ENCODE measurements at places on chromosomes 7 and 10.
A peak's percentile ranks its signal among the peaks of the same experiment; 100 is the strongest.

GRCh38 chr7:107212725-107213124 lies 43.9 kb downstream of the HBP1 start:
- no peak for DNase-seq

DNA sequence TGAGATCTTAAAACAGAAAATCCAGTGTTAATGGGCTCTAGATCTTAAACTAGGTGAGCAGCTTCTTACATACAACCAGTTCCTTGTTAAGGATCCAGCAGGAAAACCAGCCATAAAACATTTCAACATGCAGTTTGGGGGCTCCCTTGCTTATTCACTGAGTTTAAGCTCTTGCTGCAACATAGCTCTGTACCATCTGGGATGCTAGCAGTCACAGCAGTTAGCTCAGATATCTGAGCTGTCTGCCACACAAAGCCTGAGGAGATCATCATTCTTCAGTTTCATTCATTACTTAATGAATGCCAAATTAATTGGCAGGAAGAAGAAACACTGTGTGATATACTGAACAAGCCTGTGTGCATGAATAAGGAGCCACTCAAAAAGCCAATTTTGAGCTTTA lies 62.8 kb downstream of the PODXL start:
- no peak for DNase-seq

DNA sequence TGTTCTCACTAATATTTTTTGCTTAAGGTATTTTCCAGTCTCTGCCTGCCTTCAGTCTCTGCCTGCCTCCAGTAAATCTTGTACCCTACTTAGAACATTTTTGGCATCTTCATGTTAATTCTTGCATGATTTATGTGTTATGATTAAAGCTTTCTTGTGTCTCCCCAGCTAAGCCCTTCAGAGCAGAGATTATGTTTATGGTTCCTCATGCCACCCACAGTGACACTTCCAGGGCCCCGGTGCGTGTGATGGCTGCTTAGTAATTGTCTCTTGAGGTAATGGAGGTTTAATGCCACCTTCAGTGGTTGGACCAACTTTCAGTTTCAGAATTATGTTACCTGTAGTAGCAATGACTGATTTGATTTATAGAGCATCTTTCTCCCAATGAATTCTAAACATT lies 70.6 kb upstream of the MET start:
- DNase-seq = no peak

GRCh38 chr10:131776496-131776895 lies 124.3 kb upstream of the PPP2R2D start:
- DNase-seq = no peak

DNA sequence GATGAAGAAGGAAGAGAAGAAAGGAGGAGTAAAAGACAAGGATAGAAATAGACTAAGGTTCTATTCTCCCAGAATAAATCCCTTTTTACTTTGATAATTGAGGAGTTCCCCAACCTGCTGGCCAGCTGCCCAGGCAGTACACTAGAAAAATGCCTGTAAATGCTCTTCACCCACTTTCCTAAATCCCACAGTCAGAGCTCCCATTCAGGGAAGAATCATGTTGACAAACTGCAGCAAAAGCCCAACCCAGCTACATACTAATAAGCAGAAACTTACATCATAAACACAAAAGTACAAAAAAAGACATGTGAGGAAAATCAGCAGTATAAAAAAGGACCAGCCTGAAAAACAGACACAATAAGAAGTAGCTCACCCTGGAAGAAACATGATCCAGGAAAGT lies 15.8 kb upstream of the KDM7A start:
- DNase-seq = no peak

DNA sequence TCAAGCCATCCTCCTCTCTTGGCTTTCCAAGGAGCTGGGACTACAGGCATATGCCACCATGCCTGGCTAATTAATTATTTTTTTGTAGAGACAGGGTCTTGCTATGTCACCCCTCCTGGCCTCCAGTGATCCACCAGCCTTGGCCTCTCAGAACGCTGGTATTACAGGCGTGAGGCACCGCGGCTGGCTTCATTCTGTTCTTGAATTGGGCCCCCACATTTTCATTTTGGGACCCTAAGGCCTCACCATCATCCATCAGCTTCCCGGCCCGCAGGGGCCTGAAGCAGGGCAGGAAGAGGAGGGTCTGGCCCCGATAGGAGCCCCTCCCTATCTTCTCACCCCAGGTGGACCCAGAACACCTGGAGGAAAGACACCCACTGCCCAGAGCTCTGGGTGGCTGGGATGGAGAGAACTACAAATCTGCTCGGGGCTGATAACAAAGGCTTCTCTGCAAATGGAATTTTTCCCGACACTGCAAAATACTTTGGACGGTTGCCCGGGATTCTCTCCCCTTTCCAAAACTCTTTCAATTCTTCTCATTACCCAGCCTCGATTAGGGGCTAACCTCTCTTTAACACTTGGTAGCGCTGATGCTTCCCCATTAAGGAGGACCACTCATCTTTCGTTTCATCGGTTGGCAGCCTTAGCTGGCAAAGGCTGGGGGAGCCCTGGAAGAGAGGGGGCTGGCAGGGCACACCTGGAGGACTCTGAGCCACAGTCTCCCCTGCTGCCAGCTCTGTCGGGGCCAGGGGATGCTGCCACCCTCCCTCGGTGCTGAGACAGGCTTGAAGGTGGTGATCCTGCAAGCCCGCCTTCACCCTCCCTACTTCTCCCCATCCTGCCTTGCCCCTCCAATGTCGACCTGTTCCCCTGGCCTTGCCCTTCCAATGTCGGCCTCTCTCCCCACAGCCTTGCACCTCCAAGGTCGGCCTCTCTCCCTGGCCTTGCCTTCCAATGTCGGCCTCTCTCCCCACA lies 81.0 kb upstream of the GNA12 start:
- DNase-seq = no peak

DNA sequence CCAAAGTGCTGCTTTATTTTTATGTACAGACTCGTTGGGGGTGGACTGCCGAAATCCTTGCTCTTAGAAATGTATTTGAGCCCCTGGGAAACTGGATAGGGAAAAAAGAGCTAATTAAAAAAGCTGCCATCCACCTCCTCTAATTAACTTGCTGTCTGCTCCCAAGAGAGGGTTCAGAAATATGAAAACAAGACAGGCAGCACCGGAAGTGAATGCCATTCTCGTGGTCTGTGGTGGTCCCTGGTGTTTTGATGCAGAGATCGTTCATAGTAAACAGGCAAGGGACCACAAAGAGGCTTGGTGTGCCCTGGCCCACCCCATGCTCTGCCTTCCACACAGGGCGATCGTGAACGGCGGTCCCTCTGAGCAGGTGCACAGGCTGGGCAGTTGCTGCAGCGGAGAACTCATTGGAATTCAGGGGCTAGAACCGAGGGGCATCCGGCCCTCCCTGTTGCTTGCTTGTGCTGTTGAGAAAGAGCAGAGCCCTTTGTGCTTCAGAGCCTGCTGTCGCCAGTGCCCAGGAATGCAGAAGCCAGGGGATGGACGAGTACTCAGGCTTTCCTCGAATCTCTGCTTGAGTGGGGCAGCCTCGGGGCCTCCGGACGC lies 79.1 kb upstream of the BTBD16 start:
- no peak for DNase-seq

GRCh38 chr10:98920360-98920759 lies 315.3 kb downstream of the HPSE2 start:
- no peak for DNase-seq

DNA sequence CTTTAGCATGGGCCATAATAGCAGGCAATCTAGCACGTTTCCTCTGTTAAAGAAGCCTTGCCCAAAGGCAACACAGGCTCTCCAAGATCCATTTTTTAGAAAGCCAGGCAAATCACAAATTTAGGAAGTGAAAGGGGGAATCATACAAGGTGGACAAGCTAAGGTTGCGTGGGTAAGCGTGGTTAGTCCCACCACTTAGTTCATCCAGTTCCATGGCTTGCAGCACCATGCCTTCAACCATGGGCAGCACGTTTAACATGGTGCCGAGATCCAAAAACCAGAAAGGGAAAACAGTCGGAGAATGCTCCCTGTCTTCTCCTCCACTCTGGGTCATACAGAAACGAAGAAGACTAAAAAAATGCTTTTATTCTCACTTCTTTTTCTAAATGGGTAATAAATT lies 234.4 kb upstream of the IMMP2L start:
- DNase-seq = peak; percentile 16

GRCh38 chr10:5532618-5533097 lies 7.9 kb downstream of the CALML3 start:
- no peak for DNase-seq

DNA sequence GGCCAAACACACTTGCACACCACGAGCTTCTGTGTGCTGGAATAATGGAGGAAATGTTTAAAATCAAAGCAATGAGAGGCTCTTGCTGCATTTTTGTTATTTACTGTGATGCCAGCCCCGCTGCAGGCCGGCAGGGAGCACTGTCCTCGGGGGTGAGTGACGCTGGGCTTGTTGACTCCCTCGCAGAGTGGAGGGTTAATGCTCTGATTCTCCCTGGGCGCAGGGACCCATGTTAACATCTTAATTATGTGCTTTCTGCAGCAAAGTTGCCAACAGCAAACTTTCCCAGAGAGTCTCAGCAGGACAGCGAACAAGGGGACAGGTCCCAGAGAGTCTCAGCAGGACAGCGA lies 22.9 kb downstream of the SCART1 start:
- no peak for DNase-seq

DNA sequence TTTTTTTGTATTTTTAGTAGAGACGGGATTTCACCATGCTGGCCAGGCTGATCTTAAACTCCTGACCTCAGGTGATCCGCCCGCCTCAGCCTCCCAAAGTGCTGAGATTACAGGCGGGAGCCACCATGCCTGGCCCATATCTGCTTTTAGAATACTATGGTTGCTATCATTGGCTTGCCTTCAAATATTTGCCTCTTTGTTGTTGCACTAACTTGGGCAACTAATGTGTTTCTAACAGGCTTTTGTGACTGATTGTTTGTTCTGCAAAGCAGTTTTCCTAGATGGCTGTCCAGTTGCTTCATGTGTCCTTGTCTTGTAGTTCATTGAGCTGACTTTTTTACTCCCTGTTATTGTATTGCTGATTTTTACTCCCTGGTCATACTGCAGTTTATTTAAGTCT lies 9.7 kb downstream of the VDAC2 start:
- DNase-seq = no peak

GRCh38 chr10:2839081-2839725 lies 228.1 kb upstream of the PFKP start:
- peak; percentile 54 for DNase-seq

- no peak for DNase-seq
Observed at GRCh38 chr7:135670179-135670578, 7.9 kb downstream of the STMP1 start.

- DNase-seq = no peak
Observed at GRCh38 chr10:80187465-80188409, 17.6 kb downstream of the ANXA11 start.

GRCh38 chr7:138752518-138753149 lies 45.2 kb upstream of the TMEM213 start:
- no peak for DNase-seq

- DNase-seq = no peak
Observed at GRCh38 chr10:103861505-103861904, 6.1 kb upstream of the SH3PXD2A start.

Measured in nephron progenitor cell (in vitro differentiated cells).